ENCODE measurements at places on chromosomes 1 and 21.

- no peak for DNase-seq
Measured at GRCh38 chr1:6251681-6252373, 7.8 kb downstream of the HES3 start.

GRCh38 chr1:35220976-35221375 is 28.0 kb upstream of the SFPQ start:
- DNase-seq = peak; percentile 28

GRCh38 chr1:66654643-66655042 is 97.6 kb upstream of the DYNLT5 start:
- DNase-seq = no peak

GRCh38 chr1:61244114-61244513 is 161.8 kb downstream of the NFIA start:
- DNase-seq = peak; percentile 75

- peak; percentile 95 for DNase-seq
Measured at GRCh38 chr1:28259934-28260802, 850 bp downstream of the SESN2 start.

DNA sequence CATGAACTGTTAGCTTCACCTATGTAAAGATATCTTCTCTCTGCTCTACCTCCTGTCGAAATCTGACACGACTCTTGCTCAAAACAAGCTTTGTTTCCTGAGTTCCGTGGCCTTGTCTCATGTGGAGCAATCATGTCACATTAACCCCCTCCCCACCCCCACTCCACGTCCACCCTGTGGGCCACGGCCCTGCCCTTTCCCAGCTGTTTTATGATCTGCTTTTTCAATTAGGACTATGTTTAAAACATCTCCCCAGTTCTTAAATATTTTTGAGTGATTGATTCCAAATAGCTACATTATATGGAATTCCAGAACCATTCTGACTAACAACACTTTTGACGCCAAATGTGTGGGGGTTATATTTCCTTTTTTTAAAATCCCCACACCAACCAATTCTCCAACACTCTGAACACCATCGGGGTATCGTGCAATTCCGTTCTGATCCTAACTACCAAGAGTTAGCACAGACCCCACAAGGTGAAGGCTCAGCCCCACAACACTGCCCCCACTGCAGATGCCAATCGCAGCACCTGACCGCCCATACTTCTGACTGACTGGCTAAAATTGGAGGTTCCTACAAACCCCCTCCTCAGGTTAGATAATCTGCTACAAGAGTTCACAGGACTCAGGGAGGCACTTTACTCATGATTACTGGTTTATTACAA is 12.7 kb upstream of the S100A8 start:
- no peak for DNase-seq

GRCh38 chr1:244287726-244288125 is 164.0 kb downstream of the ADSS2 start:
- no peak for DNase-seq

- no peak for DNase-seq
Measured at GRCh38 chr1:53942127-53942957, 3.2 kb downstream of the IFT25 start.

DNA sequence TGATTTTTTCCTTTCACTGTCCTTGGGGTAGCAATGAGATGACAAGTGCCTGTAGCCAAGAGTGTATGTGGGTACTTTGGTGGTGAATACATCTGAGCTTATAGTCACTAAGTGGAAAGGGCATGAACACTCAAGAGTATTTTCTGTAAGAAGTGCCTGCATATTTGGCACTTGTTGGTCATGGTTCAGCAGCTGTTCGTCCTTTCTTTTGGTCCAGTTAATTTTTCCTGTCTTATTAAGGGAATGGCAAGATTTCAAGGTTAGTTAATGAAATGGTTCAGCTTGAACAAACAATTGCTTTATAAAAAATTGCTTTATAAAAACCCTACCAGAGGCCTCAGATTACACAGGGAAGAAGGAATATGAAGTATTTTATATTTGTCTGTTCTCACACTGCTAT is 48.6 kb upstream of the GPR52 start:
- no peak for DNase-seq

- peak; percentile 46 for DNase-seq
Measured at GRCh38 chr21:41620982-41621381, 113.0 kb upstream of the TMPRSS2 start.

DNA sequence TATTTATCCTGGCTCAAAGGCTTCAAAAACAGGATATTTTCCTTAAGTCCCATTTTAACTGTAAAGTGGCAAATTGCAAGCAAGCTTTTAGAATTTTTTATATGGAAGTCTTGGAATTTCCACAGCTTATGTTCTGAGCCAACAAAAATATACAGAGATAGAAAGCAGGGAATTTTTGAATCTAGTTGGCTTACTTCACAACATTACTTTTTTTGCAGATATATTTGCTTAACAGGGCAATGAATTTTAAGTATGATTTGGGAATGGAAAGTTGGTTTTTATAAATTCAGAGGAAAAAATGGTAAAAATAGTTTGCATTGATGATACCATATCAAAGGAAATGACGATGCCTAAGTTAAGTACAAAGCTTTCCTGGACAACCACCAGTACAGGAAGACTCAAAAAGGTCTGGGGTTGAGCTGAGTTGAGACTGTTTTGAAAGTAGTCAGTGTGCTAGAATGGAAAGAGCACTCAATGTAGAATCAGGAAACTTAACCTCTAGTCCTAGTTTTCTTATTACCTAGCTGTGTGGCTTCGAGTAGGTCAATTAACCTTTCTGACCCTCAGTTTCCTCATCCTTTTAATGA is 11.0 kb upstream of the VCAM1 start:
- peak; percentile 50 for DNase-seq

DNA sequence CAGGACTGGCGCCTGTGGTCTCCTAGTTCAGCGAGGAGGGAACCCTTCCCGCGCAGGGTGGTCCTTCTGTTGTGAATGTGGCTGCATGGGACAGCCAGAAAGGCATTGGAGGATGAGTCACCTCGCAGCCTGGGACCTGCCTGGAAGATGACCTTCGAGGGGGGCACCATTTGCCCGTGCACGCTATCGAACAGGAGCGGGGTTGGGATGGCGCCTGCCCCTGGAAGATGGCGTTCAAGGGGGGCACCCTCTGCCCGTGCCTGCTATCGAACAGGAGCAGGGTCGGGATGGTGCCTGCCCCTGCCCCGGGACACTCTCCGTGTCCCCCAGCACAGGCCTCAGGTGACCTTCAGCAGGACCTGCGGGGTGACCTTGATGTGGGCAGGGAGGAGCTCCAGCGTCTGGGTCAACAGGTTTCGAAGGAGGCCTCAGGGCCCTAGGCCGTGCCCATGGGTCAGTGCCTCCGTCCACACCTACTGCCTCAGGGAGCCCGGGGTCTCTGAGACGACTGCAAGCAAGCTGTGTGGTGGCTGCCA is 1.7 kb upstream of the ACTRT2 start:
- DNase-seq = no peak

DNA sequence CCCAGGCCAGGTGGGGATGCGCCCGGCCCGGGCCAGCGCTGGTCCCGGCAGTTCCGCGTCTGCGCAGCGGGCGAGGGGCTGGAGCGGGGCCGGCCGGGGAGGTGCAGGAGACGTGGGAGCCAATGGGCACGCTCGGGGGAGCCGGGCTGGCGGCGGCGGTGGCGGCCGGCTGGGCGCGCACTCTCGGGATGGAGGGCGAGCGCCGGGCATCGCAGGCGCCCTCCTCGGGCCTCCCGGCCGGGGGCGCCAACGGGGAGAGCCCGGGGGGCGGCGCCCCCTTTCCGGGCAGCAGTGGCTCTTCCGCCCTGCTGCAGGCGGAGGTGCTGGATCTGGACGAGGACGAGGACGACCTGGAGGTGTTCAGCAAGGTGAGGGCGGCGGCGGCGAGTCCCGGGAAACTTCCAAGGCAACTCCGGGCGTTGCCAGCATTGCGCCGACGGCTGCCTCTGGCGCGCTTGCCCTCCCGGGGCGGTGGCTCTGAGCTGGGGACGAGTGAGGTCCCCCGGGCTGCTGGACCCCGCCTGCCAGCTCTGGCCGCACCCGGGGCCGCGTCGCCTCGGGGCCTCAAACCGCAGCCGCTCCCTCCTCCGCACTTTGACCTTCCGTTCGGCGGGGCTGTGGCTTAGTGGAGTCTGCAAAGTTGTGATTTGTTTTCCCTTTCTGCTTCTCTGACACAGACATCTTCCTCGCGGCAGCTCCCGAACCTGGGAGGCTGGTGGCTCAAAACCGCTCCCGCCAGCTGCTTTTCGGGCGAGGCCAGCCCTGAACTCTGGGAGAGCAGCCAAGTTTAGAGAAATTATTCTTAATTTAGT is at the start of gene SNX7:
Gene SNX7, plus strand, starts transcription at position 178 of the 812 bp plus-strand sequence. Its CDS starts 11 bp downstream, at position 189.
- peak; percentile 76 for DNase-seq

- no peak for DNase-seq
Measured at GRCh38 chr1:18907917-18908845, 5.8 kb upstream of the ALDH4A1 start.

DNA sequence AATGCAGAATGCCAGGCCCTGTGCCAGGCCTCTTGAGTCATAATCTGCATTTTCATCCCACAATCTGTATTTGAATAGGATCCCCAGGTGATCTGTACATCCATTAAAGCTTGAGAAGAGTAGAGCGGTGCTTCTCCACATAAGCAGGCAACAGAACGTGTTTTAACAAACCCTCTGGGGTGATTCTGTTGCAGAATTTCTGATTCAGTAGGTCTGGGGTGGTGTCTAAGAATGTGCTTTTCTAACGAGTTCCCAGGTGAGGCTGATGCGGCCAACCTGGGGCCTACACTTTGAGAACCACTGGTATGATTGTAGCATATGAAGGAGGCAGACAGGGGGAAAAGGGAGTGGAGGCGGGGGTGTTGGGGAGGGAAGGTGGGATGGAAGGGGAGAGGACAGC is 78.4 kb upstream of the POU3F1 start:
- no peak for DNase-seq

DNA sequence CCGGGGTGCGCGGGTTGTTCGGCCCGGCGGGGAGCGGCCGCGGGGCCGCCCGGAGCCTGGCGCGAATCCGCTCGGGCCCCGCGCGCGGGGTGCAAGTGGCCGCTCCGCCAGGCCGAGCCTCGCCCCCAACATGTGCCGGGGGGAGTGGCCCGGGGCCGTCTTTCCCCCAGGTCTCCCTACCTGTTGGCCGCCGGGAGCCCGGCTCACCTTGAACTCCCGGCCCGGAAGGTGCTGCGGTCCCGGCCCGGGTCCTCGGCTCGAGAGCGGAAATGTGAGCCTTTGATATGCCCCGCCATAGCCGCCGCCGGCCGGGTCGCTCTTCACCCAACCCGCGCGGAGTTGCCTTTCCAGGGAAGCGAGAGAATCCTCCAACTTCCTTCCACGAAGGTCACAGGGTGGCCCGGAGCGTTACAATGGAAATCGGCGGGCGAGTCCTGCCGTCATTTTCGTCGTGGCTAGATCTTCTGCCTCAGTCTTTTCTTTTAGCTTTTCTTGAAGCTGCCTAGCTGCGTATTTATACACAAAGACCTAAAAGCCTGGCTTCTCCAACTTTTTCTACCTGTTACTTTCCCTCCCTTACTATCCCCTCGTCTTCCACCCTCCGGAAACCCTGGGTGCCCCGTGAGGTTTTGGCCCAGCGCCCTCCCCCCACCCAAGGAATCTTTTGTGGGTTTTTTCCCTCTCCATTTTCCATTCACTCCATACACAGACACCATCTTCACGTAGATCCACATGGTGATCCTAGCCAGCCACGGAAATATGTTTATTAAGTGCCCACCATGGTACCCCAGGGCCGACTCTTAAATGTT is 867 bp downstream of the PTGFRN start:
- peak; percentile 34 for DNase-seq

- peak; percentile 24 for DNase-seq
Measured at GRCh38 chr1:243946946-243947345, 96.9 kb upstream of the AKT3 start.

DNA sequence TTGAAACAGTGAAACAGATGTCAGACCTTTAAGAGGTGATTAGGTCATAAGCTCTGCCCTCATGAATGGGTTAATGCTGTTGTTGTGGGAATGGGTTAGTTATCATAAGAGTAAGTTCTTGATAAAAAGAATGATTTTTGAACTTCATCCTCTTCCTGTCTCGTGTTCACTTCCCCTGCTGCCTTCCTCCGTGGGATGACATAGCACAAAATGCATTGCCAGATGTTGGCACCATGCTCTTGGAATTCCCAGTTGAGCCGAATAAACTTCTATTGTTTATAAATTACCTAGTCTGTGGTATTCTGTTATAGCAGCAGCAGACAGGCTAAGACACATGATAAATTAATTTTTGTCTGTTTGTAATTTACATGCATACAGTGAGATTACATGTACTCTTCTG is 112.0 kb upstream of the LRRC7 start:
- DNase-seq = no peak

- DNase-seq = no peak
Measured at GRCh38 chr1:40315795-40316594, 1.1 kb downstream of the COL9A2 start.

DNA sequence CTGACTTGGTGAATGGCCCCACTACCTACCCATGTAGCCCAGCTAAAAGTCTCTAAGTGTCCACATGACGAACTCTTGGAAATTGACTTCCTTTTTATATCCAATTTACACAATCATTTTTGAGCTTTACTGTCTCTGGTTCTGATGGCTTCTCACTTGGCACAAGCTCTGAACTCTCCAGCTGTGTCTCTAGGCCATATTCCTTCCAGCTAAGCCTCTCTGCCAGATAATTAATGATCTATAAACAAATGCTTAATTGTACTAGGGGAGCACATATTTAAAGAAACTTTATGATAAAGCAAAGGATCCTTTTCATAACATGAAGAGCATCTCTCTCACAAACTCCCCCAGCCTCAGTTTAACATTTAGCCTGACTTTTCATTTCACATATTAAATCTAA is 16.3 kb upstream of the BEND5 start:
- DNase-seq = no peak

GRCh38 chr1:67749844-67750690 is 65.1 kb downstream of the GADD45A start:
- peak; percentile 87 for DNase-seq

GRCh38 chr21:13937236-13937635 is 273.5 kb downstream of the LIPI start:
- DNase-seq = no peak

DNA sequence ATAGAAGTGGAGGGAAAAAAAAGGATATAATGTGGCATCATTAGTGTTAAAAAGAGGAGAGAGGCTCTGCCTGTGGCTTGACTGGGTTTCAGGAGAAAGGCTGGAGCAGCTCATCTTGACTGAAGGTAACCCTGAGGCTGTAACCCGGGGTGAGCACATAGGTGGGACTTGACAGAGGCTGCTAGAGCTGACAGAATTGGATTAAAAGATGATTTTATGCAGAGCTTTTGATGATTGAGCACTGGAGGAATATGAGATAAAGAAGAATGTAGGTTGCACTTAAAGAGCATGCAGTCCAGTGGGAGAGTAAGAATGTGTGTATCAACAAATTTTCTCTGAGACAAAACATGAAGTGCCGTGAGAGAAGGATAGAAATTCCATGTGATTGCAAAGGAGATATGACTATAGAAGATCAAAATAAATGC is 17.3 kb downstream of the LAMC1 start:
- DNase-seq = no peak

- peak; percentile 75 for DNase-seq
Measured at GRCh38 chr21:34630536-34631143, 15.7 kb upstream of the RCAN1 start.

- DNase-seq = no peak
Measured at GRCh38 chr1:149916898-149917252, 769 bp downstream of the SV2A start.

- peak; percentile 74 for DNase-seq
Measured at GRCh38 chr1:32337855-32338636, 2.0 kb upstream of the MARCKSL1 start.

- DNase-seq = no peak
Measured at GRCh38 chr21:36126621-36127110, 8.2 kb upstream of the CBR3 start.

Measured in fibroblast of pulmonary artery (primary cell).